Gastroesophageal sphincter (tissue), 4 donors: ENCODE measurements at places on chromosomes 4 and X. TPM values are rescaled to one million over a fixed set of nuclear protein-coding genes. Genes with fewer than 3 reads are reported as not detected.

DNA sequence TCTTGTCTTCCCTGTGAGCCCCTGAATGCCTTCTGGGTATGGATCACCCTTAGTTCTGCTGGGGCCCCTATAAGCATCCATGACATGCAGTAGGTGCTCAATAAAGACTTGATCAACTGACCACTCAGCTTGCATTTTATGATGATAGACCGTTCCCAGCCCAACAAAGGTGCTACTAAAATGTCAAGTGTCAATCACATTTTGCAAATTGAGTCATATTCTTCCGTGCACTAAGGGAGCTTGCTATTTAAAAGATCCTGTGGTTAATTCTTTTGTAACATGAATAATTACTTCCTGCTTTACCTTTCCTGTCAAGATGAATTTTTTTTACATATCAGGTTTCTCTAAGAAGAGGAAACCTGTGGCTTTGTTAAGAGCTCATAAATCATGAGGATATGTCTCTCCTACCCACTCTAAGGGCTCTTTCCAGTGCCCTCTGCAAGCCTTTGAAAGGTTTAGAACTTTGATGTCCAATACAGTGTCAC lies 47.6 kb downstream of the SH3KBP1 start:
- no peak for ATAC-seq

- ATAC-seq, result no peak
These were observed 756.9 kb downstream of the FAT4 start for GRCh38 chr4:126071346-126072333.

DRD5 gene
- total RNA-seq, result not detected

SSX2 gene
- total RNA-seq, result not detected

DNA sequence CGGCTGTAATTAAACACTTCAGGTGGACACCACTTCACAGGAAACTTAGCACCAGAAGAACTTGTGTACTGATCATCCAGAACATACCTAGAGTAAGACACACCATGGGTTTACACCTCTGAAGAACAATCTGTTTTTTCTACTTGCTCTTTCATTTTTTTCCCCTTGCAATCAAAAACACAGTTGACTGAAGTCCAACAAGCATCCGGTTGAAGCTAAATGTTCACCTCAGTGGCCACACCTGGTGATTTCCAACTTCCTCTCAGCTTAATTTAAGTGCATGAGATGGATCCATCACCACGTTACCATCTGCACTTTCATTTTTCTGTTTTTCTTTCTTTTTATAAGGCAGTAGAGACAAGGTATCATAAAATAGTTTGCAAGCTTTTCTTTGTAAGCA lies 4.9 kb upstream of the TXK start:
- ATAC-seq, result no peak

PNMA6F gene
- not detected for total RNA-seq

DNA sequence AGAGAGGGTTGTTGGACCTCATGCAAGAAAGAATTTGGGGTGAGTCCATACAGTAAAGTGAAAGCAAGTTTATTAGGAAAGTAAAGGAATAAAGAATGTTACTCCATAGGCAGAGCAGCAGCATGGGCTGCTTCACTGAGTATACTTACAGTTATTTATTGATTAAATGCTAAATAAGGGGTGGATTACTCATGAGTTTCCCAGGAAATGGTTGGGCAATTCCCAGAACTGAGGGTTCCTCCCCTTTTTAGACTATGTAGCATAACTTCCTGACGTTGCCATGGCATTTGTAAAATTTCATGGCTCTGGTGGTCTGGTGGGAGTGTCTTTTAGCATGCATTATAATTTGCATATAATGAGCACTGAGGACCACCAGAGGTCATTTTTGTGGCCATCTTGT lies 16.7 kb downstream of the PPP4R3C start:
- ATAC-seq, result no peak

C1QTNF7 gene
- 21.1 TPM for total RNA-seq

LEF1 gene
- not detected for total RNA-seq

- no peak for ATAC-seq
These were observed 22.9 kb downstream of the ATP5ME start for GRCh38 chr4:650951-651883.

DNA sequence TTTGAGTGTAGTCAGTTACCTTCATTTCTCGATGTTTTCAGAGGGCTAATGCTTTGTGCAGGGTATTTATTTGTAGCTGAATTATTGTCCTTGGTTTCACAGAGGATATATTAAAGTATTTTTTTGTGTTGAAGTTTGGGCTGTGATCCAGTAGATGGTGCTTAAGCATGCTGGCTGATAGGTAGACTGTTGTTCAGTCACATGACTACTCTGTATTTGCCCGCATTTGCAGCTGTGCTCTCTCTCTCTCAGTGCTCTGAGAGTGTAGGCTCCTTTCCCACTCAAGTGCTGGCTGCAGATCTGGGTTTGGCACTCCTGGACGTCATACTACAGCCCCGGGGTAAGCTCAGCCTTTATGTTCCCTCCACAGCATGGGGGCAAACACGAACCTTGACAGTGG lies 21.7 kb downstream of the RAB40AL start:
- no peak for ATAC-seq

ABCG2 gene
- total RNA-seq, result 5.0 TPM

DNA sequence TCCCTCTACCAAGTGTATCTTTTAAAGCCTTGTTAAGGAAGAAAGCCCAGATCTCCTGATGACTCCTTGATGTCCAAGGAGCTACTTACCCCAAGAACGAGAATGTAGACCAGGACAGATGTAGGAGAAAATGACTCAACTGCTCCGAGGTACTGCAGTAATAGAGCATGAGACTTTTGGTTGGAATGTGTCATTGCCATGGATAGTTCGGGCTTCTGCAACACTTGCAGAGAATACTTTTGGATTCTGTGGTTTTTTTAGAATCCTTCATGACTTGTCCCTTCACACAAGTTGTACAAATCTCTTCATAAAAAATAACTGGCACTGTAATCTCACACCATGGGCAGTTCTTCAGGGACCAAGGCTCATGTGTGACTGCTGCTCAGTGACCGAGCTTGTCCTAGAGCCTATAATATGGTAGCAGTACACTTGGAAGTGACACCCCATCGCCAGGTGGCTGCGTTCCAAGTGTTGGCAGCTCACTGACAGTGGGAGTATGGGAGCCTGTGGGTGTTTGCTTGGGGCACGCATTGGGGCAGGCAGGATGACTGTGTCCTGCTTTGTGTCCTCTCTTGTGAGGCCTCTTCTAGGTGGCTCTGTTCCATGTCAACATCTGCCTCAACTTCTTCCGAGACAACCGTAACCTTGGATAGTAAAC lies 87.9 kb upstream of the WDR1 start:
- ATAC-seq, result no peak
